ENCODE measurements at places on chromosomes 13 and 19.

- DNase-seq = no peak
Observed at GRCh38 chr13:78022164-78022877, 103.7 kb upstream of the EDNRB start.

GRCh38 chr13:77387607-77388200 lies 60.8 kb upstream of the MYCBP2 start:
- no peak for DNase-seq

DNA sequence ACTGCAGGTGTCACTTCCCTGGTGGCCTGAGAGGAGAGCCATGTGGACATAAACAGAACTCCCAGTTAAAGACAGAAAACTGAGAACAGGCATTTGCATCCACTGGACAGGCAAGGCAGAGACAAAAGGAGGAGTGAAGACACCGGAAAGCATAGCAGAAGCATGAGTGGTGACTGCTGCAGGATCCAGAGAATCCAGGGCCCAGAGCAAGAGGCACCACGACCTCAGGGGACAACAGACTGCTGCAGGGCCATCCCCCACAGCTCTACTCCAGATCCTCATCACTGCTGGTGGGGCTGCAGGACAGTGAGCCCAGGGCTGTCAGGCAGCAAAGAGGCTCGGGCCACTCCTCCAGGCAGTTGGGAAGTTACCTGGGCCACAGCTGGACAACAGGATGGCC lies 14.5 kb upstream of the ISYNA1 start:
- DNase-seq = no peak

DNA sequence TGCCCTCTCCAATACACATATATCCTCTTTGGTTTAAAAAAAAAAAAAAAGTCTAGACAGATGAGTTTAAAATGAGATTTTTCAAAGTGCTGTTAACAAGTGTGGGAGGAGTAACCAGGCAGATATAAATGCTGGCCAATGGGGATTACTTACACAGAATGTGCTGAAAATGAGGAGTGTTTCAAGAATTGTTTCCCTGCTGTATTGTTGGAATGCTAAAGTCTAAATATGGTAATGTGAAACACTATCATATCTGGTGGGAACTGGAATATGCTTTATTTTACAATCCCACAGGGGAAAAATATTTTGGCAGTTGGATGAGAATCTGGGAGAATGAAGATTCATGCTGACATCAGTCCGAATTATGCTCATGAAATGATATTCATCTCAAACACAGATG lies 250.7 kb downstream of the DCT start:
- DNase-seq = no peak

DNA sequence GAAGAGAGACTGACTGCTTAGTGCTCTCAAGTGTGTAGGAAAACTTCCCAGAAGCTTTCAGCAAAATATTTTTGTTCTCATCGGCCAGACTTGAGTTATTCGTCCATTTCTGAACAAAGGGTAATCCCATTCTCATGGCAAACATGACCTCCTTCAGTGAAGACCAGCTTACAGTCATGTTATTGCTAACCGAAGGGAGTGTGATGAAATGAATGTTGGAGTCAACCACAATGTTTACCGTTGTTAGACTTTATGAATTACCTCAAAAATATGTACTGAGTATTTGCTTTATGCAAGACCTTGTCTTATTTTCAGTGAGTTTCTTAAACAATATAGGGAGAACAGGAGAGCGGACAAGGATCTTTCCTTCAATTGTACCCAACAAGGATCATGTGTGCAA lies 228.6 kb downstream of the LMO7 start:
- no peak for DNase-seq

GRCh38 chr13:103876571-103876970 lies 810.4 kb upstream of the SLC10A2 start:
- DNase-seq = no peak
